ENCODE measurements at places on chromosomes 2 and 18.

DNA sequence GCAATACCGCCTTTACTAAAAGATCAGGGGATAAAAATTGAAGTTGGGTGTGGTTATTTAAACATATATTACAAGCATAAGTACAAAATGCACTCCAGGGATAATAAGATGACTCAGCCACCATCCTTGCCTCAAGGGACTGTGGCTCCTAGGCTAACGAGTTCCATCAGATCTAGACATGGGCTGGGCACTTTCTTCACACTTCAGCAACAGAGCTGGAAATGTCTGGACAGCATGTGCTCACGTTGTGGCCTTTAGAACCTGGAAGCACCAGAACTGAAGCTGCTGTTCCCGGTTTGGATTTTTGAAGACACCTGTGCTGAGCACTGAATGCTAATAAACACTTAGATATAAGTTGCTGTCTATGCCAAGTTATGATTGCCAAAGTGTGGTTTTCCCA, 384.2 kb upstream of the SALL3 start:
- no peak for DNase-seq

DNA sequence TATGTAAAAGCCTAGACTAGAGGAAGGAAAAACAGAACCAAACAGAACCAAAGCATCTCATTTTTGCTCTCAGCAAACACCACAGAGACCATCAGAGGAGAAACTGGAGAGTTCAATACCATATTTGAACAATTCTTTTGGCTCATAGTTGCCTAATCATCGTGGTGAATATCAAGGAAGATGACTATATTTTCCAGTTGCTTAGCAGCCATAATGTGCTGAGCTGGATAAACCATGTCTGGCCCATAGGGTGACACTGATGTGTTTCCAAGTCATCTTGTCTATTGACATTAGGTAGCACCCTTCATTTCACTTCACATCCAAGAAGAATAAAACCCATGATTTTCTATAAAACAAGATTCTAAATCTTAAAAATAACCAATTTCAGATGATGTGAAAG, 5.9 kb upstream of the XRCC5 start:
- DNase-seq = no peak

DNA sequence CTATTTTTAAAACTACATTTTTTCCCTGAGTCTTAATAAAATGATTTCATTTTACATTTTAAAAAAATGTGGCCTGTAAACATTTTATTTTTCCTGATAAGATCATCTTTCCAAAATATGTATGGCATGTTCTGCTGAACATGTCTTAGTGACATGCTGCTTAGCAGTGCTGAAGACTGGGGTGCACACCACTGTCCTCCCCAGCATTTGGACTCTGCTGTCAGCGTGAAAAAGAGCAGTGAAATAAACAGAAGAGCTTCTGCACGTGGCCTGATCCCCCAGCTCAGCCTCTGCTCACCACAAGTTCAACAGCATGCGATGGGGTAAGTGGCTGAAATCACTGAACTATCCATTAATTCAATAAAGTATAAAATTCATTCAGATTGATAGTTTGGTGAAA, 81.6 kb upstream of the ZNF521 start:
- DNase-seq = peak; percentile 45

DNA sequence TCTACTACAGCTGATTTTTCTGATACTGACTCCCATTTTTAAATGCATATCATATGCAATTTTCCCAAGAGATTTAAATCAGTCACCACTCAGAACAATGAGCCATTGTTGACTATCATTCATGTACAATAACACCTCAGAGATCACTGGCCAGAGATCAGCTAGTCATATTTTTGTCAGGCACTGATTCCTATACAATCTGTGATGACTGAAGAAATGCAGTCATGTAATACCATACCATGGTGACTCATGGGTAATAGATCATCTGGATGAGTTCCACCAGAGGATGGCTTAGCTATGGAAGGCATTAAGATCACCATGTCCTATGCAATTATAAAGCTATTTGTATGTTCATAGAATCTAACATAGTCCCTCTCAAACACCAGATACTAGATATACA, 285.7 kb upstream of the DCC start:
- DNase-seq = no peak

Measured in umbilical cord (tissue), 2 donors.